ENCODE measurements at places on chromosomes 12 and 14.

GRCh38 chr14:89409961-89410360 is 7.1 kb downstream of the FOXN3 start:
- DNase-seq, result no peak

GRCh38 chr14:68103853-68104252 is 284.3 kb downstream of the RAD51B start:
- DNase-seq, result peak; percentile 93

DNA sequence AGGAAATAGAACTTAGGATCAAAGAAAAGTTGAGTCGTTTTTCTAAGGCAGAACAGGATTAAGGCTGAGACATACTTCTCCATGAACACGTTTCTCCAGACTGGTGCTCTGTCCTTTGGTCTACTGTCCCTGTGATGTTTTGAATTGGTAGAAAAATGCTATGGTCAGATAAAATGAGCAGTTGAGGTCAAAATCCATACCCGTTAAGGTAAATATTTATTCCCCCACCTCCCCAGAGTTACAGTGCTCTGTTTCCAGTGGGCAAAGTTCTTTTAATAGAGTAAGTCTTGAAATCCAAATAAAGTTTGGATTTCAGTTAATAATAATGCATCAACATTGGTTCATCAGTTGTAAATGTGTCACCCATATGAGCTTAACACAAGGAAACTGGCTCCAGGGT is 74.5 kb downstream of the PTHLH start:
- DNase-seq, result peak; percentile 53

GRCh38 chr12:67428431-67428830 is 159.3 kb downstream of the CAND1 start:
- DNase-seq, result no peak

DNA sequence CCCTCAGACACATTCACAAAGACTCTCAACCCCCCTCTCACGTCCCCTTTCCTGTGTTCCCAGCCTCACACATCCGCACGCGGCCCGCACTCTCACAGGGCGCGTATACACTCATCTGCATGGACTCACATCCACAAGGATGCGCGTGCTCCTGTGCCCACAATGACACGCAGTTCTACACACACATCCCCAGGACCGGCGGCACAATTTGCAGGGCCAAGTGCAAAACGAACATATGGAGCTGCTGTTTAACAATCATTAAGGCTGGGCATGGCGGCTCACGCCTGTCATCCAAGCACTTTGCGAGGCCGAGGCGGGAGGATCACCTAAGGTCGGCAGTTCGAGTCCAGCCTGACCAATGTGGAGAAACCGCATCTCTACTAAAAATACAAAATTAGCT is 36.4 kb upstream of the EML1 start:
- no peak for DNase-seq

GRCh38 chr12:62882140-62882539 is 52.8 kb downstream of the PPM1H start:
- no peak for DNase-seq

- no peak for DNase-seq
These were observed 7.8 kb upstream of the ITGB7 start for GRCh38 chr12:53214687-53215455.

DNA sequence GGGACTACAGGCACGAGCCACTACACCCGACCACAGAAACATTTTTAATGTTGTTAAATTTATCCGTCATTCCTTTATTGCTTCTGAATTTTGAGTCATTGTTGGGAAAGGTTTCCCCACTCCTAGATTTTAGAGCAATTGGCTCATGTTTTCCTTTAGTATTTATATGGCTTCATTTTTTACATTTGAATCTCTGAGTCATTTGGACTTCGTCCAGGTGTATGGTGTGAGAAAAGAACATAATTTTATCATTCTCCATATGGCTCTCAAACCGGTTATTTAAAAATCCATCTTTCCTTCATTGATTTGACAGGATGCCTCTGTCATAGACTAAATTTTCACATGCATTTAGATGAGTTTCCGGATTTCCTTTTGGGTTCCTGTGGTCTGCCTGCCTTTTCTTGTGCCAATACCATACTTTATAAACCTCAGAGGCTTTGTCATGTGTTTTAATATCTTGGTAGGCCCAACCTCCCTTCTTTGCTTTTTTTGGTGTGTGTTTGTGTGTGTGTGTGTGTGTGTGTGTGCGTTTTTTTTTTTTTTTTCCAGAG is 30.9 kb downstream of the LRTM2 start:
- DNase-seq, result peak; percentile 38

DNA sequence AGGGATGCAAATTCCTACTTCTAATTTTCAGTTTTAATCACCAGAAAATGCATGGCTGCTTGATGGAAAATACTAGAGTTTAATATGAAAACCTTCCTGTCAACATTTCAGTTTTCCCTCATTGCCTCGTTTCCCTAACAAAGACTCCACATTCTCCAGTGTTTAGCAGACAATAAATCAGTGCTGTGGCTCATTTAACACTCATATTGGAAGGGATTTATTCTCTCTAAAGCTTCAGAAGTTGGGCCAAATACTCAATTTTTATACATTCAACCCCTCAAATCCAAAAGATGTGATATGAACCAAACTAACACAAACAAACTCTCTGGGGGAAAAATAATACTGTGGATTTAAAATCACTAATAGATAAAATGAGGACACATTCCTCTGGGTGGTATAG is 482.5 kb downstream of the FLRT2 start:
- DNase-seq, result no peak

DNA sequence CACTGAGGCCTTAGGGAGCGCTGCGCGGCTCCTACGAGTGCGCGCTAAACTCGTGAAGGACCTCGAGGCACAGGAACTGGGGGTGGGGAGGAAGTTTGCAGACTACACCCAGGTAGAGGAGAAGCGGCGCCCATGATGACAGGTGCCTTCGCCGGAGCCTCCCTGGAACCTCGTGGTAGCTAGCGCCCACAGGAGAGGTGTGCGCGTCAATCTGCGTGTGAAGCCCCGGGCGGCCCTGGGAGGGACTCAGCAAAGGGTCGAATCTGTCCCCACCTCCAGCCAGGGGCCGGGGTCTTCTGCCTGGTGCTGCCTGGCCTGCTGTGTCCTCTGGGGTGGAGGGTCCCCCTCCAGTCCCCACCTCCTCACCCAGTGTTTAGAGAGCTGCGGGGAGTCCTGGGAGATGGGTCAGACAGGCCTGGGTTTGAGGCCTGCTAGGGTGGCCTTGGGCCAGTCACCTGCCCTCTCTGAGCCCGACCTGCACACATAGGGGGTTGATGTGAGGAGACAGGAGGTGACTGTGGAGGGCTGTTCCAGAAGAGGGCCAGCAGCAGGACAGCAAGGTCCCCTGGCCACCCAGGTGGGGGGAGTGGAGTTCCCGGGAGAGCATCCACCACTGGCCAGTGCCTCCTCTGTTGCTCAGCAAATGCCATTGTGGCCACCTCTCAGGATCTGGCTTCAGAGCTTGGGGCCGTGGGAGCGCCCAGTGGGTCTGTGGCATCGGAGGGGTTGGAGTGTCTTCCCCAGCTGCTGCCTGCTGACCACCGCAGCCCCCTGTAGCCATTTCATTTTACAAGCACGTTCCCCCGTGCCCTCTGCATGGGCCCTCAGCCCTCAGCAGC is 20.2 kb upstream of the KIF26A start:
- no peak for DNase-seq
